Activated CD4-positive, alpha-beta T cell treated with anti-CD3 and anti-CD28 coated beads for 36 hours (primary cell): ENCODE measurements at places on chromosomes 6 and 20.
A peak's percentile ranks its signal among the peaks of the same experiment; 100 is the strongest.

GRCh38 chr20:57627339-57627738 lies 7.1 kb upstream of the ZBP1 start:
- no peak for DNase-seq

GRCh38 chr6:30206799-30207618 lies 6.2 kb downstream of the TRIM26 start:
- no peak for DNase-seq

GRCh38 chr20:13855613-13856012 lies 70.8 kb downstream of the NDUFAF5 start:
- DNase-seq: no peak

GRCh38 chr20:31430568-31431115 lies 9.8 kb upstream of the DEFB123 start:
- no peak for DNase-seq

DNA sequence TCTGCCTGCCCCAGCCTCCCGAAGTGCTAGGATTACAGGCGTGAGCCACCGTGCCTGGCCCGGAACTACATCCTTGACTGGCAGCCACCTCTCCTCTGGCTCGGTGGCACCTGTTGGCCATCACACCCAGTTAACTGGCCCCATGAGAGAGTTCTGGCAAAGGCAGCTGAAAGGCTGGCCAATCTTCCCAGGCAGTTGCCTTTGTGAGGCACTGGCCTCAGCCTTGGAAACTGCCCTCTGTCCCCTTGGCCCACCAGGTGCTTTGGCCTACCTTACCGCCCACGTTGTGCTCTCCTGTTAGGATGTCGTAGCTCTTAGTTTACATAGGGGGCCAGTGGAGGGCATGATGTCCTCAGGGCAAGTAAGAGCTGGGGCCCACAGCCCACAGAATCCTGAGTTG lies 9.6 kb upstream of the MANBAL start:
- no peak for DNase-seq

DNA sequence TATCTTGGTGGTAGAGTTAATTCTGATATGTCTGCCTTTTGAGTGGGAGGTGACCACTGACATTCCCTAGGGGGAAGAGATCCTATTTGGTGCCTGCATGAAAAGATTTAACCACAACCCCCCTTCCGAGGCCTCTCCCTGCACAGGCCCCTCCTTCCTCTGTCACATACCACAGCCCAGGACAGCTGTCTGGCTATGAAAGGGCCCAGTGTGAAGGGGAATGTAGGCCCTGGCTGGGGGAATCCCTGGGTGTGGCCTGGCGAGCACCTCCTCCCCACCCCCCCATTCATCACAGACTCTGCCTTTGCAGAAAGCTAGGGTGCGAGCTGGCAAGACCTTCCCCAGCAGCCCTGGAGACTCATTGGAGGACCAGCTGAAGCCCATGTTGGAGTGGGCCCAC lies 27.4 kb upstream of the MAPRE1 start:
- peak; percentile 67 for DNase-seq

DNA sequence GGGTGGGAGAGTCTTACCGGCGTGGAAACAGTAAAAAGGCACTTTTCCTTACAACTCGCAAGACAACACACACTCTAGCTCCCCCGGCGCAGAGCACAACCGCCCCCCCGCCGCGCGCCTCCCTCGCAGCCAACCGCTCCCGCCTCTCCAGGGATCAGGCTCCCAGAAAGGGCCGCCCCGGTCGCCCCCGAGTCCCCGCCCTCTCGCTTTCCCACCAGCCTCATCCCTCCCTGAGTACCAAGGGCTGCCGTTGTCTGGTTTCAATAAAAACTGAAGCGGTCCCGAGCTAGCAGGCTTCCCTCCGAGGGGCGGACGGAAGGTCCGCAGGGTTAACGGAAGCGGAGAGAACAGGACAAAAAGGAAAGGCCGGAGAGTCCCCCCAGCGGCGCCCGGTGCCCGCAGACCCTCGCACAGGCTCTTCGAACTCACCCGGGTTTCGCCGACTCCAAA lies 804 bp downstream of the ELOVL5 start:
- DNase-seq: peak; percentile 74

DNA sequence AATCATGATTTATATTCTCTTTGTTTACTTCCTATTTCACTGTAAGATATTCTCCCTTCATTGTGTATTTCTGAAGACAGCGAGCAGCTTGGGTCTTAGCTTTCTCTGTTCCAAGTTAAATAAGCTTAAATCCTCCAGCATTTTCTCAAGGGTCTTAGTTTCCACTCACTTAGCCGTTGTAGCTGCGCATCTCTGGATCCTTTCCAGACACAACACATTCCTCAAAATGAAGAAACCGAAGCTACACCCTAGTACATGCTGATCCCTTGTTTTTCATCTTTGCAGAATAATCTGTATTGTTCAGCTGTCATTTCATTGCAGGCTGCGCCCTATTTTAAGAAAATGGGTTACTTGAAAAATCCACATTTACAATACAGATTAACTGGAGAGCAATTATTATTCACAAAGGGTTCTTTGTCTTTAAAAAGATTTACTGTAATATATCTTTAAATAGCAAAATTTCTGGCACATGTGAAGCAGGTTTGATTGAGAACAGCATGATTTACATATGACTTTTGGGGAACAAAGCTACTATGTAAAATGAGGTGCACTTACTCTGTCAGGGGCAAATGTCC lies 375.8 kb downstream of the QKI start:
- no peak for DNase-seq

DNA sequence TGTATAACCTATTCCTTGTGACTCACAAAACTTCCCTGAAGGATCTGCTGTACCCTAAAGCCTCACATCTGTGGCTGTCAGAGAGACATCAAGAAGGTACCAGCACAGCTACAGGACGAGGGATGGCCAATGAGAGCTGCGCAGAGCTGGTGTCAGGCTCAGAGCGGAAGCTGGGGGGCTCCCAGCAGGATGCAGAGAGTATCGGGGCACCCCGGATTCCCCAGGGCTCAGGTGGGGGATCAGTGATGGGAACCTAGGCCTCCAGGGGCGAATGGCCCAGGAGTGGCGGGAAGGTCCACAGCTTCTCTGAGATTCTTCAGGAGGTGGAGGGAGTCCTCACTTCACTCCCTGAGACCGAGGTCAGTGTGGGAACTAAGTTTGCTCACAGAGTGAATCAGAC lies 30.9 kb upstream of the SMOC2 start:
- DNase-seq: no peak

DNA sequence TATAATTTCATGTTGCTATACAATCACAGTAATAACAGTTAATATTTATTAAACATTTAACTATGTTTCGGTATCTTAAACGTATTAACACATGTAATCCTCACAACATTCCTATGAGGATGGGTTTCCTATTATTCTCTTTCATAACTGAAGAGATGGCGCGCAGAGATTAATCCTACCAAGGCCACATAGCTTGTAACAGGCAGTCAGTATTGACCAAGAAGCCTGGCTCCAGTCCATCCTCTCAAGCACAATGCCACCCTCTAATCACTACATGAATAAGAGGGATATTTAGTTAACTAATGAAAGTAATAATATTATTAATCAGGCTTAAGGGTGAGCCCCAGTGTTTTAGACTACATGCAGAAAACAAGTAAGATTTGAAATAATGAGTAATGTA lies 149.7 kb upstream of the SIM1 start:
- no peak for DNase-seq

DNA sequence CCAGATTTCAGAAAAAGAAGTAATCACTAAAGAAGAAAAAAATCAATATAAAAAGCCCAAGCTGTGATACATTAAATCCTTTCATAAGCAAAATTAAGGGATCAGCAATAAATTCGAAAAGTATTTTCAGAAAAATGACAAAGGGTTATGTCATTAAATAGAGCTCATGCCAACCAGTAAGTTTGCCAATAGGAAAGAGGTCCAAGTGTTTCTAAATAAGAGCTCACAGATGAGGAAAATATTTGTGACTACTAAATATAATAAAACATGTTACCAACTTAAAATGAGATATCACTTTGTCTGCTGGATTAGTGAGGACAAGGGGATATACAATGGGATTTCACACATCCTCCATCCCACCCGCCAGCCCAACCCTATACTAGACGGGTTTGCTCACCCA lies 140.3 kb upstream of the EYA4 start:
- DNase-seq: no peak

DNA sequence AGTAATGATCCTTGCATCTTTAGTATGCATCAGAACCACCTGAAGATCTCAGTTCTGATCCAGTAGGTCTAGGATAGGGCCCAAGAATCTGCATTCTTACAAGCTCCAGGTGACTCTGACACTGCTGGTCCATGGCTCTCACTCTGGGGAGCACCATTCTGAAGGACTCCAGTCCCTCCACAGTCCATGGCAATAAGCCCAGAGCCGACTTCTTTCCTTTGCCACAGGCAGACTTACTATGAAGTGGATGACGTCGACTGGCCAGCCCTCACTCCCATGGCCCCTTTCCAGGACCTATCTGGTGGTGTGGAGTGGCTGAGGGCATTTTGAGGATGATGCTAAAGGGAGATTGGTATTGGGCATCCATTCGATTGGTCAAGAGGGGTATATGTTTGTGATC lies 21.8 kb upstream of the LY86 start:
- no peak for DNase-seq
